ENCODE measurements at places on chromosomes 4 and X.
A peak's percentile ranks its signal among the peaks of the same experiment; 100 is the strongest.

GRCh38 chrX:47564438-47565085 is 3.6 kb downstream of the ARAF start:
- no peak for DNase-seq

DNA sequence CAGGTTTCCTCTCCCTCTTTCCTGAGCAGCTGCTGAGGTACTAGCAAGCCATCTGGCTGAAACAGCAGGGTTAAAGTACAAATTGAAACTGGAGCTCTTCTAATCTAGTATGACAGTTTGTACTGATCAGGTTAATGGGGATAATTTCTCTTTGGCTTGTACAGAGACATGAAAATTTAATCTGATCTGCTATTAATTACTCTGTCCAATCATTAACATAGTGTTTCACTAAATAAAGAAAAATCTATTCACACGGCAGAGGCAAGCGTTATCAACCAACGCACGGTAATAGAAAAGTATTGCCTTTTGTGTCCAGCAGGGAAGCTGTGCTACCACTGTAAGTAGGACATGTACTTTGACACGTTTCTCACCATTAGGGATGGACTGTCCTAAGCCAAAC is 71.1 kb downstream of the IGSF1 start:
- DNase-seq = no peak

GRCh38 chr4:108620101-108620932 is at the start of gene RPL34:
Gene RPL34, plus strand, starts transcription at chr4:108620576. Its CDS starts 1,384 bp downstream, at chr4:108621960.
- peak; percentile 92 for DNase-seq

- no peak for DNase-seq
Measured at GRCh38 chr4:85942107-85942506, 417.7 kb downstream of the MAPK10 start.

GRCh38 chrX:77910108-77910840 is at the start of gene ATP7A:
Gene ATP7A, plus strand, starts transcription at chrX:77910693. Its CDS starts 60,949 bp downstream, at chrX:77971642.
- DNase-seq = peak; percentile 85

DNA sequence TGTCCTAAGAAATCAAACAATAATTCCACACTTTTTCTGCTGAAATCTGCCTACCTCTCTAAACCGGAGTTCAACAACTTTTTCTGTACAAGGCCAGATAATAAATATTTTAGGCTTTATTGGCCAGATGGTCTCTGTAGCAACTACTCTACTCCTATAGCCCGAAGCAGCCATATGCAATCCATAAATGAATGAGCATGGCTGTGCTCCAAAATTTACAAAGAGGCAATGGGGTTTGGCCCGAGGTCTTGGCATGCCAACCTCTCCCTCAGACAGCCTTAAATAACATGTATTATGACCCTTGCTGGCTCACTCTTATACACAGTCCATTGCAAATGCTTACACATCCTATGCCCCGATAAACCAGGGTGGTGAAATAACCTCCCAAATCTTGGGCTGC is 98.6 kb upstream of the GPM6A start:
- no peak for DNase-seq

DNA sequence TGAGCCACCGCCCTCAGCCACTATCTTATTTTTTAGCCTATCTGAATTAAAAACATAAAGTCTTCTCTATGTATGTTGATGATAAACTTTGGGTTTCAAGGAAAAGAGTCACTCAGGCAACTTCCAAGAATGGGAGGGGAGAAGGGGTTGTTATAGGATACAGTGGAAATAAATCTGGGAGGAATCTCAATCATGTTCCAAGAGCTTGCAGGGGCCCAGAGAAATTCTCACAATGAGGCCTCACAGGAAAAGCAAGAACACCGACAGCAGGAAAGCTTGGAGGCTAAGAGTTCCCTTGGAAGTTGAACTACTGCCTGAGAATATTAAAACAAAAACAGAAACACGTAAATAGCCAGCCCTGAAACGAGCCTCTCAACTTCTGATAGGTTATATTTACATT is 384.6 kb upstream of the IGFBP7 start:
- DNase-seq = no peak

DNA sequence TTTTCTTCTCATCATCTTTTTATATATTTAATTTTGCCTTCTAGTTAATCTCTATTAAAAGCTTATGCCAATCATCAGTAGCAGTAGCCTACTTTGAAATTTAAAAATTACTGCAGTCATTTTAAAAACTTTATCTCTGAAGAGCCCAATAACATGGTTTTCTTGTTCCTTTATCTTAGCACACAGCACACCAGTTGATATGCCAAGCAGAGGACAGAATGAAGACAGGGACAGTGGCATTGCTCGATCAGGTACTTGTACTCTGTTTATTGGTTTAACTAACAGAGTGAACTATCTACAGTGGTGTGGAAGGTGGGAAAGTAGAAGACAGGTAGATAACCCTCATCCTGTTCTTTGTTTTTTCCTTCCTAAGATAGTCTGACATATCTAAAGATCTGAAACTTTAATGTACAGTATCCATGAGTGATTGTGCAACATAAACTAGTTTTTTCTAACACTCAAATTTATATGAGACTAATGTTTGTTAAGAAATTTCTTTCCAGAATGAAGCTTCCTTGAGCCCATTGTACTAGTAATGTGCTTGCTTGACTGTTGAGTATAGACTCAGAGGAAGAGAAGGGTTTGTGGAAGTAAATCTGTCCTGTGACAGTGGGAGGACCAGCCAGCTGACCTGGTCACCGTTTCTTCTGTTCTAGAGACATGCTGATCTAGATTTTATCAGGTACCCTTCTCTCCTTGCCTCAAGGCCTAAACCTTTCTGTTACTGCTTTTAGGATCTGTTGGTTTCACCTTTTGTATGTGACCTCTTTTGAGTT is 66.6 kb downstream of the FNIP2 start:
- DNase-seq = no peak

- no peak for DNase-seq
Measured at GRCh38 chrX:150436195-150436594, 73.1 kb downstream of the MAMLD1 start.

DNA sequence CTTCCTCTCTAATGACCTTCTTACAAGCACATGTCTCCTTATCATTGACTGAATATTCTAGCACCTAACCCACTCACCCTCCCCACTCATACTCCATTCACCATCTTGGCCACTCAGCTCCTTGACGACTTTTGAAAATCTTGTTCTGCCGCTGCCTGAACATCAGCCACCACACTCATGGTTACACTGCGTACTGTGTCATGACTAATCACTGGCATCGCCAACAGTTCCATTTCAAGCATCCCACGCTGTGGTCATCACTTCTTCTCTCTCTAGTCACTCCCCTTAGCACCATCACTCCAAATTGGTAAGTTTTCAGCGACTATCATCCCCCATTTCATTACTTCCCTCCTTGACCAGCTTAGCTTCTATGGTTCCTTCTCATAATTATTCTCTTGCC is 352.8 kb downstream of the MAPK10 start:
- DNase-seq = no peak

DNA sequence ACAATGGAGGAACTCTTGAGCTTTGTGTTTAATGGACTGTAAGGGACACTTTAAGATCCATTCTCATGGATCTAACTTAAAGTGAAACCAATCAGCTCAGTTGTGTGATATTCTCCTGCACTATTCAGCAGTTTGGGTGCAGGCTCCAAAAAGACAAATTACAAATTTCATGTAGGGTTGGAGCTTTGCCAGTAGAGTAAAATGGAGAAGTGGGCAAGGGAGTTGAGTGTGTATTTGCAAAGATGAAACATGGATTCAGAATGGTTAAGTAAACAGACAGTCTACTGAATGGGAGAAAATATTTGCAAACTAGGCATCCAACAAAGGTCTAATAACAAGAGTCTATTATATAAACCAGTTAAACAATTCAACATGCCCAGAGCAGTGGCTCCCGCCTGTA is 21.2 kb upstream of the MID2 start:
- no peak for DNase-seq

- DNase-seq = no peak
Measured at GRCh38 chr4:72817012-72817411, 248.0 kb upstream of the ADAMTS3 start.

Measured in stimulated activated CD4-positive, alpha-beta T cell treated with anti-CD3 and anti-CD28 coated beads, TNF-alpha, amount 100 ng/mL, for 24 hours (primary cell).